Amygdala (tissue), 56 donors: ENCODE measurements at places on chromosomes 2 and 18.

DNA sequence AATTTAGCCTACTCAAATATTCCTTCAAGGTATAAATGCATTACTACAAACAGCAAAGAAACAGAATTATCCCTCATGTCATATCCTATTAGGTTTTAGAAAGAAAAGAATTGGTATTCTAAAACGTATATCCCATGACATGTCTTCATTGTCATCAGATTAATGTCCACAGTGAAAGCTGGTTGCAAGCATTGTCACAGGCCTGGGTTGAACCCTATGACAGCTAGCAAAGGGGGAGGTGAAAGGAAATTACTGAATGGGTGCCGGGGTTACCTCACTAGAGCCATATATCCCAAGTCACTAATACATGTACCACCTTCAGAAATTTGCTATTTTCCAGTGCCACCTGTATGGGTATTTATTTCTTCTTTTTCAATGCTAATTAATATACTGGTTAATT lies 1630.5 kb upstream of the NXPH2 start:
- DNase-seq: no peak

DNA sequence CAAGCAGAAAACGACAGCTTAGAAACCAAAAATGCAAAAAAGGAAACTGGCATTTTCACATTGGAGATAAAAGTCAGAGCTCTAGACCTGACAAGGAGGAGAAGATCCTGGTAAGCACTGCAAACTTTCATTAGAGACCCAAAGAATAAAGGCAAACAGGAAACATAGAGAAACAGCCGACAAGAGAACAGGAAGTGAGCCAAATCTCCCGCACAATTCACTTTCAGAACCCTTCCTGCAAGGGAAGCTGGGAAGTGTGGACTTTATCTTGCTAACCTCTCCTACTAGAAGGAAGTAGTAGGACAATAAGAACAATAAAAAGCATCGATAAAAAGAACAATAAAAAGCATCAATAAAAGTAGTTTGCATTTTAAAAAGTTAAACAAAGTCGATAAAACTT lies 417.8 kb upstream of the SPHKAP start:
- no peak for DNase-seq

DNA sequence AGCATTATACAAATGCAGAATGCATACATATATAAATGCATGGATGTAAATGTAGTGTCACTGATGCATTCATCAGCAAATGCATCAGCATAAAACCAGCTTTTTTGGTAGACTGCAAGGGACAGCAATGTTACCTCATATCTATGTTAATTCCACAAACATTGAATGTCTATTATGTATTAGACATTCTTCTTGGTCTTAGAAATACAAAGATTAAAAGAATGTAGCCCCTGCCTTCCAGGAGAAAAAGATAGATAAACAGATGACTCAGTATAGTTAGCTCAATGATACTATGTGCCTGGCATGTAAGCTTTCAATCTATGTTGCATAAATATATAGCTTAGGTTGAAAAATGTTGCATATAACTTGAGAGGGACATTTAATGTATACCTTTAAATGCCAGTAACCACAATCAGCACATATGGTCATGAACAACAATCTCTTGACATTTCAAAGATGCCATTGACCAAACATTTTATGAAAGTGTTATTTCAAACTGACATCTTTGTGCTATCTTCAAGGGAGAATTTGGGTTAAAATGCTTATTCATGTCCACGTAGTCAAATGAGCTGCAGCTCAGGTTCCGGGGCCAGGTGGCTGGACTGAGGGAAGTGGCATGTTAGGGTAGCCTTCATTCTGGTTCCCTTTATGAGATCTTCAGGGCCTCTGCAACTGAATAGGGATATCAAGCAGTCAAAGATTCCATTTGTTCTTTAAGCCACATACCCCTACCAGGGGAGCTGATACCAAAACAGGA lies 45.2 kb upstream of the GCG start:
- no peak for DNase-seq

DNA sequence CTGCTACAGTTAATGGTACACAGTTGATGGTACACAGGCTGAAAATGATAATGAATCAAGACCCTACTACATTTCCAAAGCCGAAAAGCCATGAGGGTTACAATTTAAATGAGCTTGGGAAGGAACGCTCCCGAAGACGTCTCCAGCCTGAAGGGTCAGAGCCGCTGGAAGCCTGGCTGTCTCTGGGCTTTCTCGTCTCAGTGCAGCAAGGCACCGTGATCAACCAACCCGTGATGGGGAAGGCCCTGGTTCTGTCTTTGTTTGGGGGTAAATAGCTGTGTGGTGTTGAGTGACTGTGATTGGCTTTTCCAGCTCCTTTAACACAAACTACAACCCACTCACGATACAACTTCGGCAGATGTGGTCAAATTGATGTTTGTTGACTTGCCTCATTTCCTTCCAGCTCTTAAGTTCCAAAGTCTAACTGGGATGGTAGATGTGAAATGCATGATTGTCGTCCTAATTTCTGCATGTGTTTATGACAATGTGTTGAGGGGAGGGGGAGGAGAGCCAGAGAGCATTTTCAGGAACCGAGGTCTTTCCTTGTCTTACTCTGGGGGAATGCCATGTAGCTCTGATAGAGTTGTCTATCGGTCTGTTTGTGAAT lies 59.9 kb upstream of the EML6 start:
- DNase-seq: no peak

DNA sequence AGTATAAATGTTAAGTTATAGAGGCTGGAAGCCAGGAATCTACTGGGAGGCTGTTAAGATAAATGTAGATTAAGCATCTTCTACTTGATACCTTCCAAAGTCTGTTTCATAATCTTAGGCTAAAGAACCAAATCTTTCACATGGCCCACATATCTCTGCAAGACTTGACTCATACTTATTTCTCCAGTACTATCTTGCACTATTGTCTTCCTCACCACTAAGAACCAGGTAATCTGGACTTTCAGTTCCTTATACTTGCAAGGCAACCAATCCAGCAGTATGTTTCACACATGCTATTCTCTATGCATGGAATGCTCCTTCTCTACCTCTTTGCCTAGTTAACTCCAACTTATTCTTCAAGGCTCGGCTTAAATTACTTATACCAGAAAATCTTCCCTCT lies 62.2 kb downstream of the RBMS1 start:
- no peak for DNase-seq

- no peak for DNase-seq
Measured at GRCh38 chr2:212489719-212490346, 48.8 kb downstream of the ERBB4 start.

DNA sequence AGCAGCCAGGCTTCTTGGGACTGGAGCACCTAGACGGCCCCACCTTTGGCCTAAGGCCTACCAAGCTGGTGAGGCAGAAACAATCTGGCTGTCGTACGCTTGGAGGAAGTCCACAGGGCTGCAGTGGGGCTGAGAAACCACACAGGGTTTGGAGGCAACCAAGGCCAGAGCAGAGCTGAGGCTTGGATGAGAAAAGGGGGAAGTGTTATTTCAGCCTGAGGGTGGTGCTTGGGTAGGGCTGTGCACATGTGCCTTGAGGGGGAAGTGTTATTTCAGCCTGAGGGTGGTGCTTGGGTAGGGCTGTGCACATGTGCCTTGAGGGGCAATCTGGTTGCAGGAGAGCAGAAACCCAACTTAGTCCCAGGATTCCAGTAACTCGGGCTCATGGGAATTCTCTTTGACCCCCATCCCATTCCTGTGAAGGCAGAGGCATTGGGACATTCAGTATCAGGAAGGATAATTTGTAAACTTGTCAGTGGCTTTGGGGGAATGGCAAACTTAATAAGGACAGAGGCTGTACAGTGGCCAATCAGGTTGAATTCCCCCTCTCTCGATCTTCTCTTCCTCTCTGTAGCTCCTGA lies 971 bp upstream of the FBXO41 start:
- DNase-seq: no peak
